ENCODE measurements at places on chromosomes 3 and 15.

DNA sequence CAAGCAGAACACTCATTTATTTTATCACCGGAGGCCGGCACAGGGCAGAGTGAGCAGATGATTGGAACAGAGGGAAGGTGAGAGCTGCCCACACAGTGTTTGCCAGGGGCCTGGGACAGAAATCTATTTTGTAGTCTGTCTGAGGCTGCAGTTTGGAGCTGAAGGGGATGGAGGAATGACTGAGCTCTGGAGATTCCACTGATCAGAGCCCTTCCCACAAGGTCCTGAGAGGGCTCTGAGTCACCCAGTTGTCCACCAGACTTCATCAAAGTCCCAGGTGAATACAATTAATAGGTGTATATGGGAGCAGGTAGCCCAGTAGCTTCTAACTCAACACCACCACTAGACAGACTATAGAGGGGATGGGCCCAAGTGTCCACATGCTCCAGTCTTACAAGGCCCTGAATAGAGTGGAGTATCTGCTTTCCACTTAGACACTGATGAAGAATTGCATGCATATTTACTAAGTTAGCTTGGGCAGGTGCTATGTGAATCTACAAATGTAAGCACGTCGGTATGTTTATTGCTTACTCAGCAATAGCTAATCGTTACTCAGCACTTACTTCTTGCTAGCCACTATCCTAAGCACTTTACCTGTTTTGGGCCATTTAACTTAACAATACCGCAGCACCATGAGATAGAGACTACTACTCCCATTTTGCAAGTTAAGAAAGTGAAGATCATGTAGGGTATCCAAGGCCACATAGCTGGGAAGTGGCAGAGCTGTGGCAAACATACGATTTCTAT is 2.7 kb upstream of the STARD5 start:
- no peak for DNase-seq

DNA sequence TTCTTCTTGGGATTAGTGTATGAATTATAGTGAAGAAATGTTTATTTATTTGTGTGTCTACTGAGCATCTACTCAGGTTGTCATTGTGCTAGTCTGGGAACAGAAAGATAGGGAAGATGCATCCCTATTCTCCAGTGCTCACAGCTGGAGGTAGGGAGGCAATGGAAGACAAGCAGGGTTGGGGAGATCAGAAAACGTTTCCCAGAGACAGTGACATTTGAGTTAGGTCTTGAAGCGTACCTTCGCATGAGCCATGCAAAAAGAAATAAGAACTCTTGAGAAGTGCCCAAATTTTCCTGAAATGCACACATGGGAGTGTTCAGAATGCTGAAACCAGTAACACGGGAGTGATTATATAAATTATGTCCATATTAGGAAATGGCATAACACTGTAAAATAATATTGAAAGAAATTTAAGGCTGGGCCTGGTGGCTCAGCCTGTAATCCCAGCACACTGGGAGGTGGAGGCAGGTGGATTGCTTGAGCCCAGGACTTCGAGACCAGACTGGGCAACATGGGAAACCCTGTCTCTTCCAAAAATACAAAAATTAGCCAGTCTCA is 5.3 kb upstream of the CEMIP start:
- no peak for DNase-seq

DNA sequence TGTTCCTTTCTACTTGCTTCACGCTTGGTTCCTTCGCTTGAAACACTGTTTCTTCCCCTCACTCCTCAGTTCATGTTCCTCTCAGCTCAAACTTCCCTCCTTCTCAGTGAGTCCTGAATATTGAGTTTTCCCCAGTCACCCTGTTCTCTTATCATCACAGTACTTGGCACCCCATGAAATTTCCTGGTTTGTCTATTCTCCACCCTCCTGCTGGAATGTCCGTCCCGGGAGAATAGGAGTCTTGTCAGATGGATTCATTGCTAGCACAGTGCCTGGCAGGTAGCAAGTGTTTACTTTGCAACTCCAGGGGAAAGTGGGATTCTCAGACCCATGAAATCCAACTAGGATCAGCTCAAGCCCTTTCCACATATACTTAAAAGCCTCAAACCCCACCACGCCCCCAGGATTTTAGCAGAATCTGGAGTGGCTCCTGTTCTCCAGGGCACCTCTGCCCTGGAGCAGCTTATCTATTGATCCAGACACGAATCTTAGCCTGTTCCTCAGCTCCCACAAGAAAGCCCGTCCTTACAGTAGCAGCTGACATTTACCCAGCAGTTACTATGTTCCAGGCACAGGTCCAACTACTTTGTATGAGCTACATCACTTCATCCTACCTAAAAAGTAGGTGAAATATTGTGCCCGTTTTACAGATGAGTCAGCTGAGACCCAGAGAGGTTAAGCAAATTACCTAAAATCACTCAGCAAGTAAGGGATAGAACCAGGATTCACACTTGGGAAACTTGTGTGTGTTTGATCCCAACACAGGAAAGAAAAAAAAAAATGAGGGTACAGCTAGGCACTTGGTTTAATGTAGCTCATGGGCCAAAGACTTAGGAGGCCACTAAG is 36.8 kb upstream of the MAP3K13 start:
- DNase-seq: no peak

DNA sequence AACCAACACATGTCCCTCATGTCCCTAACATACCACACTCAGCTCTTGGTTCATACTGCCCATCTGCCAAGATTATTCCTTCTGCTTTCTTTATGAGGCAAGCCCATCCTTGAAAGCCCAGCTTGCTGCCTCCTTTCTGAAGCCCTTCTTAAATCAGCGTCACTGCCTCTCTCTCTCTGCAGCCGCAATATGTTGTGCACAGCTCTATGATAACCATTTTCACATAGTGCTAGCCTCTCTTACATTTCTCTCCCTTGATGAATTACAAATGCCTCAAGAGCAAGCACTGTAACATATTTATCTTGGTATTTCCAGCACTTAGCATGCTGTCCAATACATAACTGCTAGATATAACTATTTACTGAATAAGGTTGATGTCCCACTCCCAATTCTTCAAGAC is 86.5 kb downstream of the TNIK start:
- no peak for DNase-seq

GRCh38 chr3:46097691-46098241 is 70.5 kb upstream of the XCR1 start:
- no peak for DNase-seq

- DNase-seq: no peak
Measured at GRCh38 chr15:99446565-99447496, 119.0 kb upstream of the MEF2A start.

DNA sequence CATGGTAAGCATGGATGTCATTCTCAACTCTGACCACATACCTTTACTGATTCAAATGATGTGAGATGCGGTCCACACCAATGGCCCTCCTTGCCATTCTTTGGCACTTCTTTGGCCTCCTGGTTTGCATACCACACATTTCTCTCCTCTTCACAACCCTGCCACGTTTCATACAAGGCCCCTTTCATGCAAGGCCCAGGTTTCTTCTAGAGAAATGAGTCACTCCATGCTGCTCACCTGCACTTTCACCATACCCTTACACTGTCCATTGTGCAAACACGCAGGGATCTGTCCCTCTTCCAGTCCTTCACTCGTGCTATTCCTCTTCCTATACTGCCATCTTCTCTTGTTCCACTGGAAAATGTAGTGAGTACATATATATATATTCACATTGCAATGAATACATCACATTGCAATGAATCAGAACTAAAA is 24.4 kb upstream of the SLC24A5 start:
- DNase-seq: no peak

GRCh38 chr3:37243820-37244748 is 69.7 kb upstream of the LRRFIP2 start:
- DNase-seq: no peak

DNA sequence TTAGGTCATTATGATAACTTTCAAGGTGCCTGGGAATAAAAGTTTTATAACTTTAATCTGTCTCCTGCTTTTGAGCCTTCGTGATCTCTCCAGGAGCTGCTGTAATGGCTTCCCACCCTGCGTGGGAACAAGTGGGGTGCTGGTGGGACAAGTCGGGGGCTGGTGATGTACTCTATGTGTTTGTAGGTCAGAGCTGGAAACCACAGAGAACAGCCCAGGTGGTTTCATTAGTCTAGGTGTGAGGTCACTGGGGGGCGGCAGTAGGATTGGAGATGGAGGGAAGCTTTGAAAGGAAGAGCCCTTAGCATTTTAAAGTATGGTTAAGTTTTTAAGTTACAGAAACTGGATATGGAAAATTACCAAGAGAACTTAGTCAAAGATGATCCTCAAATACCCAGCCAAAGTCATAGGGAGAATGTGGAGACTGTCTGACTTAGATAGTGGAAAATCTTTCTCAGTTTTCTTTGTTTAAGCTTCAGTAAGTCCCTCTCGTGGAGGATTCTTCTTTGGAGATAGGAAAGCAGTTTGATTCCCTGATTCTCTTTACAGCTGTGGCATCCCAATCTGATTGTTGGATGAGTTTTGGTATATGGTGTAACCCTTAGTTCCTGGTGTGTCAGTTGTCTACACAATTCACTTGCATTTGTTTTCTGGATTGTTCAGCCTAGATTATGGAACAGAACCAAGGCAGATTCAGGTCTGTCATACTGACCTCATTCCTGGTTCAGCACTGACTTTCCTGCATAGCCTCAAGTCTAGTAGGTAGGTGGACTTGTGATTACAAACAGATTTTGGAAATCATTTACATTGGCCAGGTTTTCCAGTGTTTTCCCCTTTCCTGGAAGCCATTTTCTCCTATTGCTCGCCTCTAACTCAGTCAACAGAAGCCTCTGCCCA is 115.6 kb downstream of the FNDC3B start:
- DNase-seq: no peak

DNA sequence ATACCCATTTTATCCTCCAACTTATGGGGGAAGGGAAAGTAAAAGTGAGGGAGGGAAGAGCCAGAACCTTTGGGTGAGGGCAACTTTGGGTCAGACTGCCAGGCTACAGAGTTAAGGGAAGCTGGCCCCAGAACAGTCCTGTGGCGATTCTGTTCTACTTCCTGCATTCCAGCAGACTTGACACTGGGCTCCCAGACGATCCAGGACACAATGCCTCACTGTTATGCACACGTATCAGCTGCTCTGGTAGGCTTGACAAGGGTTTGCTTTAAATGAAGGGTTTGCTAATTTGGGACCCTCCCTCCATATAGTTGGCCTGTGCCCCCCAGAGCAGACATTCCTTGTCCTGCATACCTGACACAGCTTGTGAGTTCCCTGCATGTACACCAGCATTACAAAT is 10.7 kb downstream of the GORASP1 start:
- no peak for DNase-seq

GRCh38 chr3:126556637-126557414 is 1.9 kb downstream of the C3orf22 start:
- no peak for DNase-seq

DNA sequence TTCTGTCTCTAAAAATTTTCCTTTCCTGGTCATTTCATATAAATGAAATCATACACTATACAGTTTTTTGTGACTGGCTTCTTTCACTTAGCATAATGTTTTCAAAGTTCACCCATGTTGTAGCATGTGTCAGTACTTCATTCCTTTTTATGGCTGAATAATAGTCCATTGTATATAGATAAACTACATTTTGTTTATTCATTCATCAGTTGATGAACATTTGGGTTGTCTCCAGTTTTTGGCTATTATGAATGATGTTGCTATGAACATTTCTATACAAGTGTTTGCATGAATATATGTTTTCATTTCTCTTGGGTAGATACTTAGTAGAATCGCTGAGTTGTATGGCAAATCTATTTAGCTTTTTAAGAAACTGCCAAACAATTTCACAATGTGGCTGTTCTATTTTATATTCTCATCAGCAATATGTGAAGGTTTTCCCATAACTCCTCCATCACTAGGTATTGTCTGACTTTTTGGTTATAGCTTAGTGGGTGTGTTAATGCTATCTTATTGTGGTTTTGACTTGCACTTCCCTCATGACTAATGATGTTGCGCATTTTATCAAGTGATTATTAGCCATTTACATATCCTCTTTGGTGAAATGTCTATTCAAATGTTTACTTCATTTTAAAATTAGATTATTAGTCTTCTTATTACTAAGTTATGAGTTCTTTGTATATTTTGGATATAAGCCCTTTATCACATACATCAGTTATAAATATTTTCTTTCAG is 21.7 kb upstream of the AP4E1 start:
- no peak for DNase-seq

- no peak for DNase-seq
Measured at GRCh38 chr15:41946970-41947369, 25.4 kb downstream of the EHD4 start.

DNA sequence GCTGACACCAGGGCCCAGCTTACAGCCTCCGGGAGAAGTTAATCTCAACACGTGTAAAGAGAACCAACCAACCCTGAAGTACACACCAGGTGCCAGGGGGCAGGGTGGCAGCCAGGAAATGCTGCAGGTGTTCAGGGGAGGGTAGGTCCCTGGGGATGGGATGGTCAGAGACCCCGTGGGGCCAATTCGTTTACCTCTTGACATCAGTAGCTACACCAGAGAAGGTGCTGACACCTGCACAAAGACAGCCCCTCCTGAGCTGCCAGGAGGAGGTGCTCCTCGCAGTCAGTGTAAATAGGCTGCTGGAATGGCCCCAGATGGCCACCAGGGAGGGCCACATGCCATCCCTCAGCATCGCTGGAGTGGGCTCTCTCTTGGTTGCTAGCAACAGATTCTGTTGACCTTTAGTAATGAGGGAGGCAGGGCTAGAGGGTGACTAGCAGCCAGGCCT is 52.8 kb downstream of the CORO2B start:
- DNase-seq: no peak

GRCh38 chr15:52306270-52306669 is 10.7 kb upstream of the MYO5C start:
- DNase-seq: no peak

Measured in HFF-Myc (cell line).